ENCODE measurements at places on chromosomes 12 and 14. TPM values are rescaled to one million over a fixed set of nuclear protein-coding genes. Genes with fewer than 3 reads are reported as not detected.

GALNT16 gene
- total RNA-seq, result 13.1 TPM

KMT2D gene
- 89.9 TPM for total RNA-seq

DNA sequence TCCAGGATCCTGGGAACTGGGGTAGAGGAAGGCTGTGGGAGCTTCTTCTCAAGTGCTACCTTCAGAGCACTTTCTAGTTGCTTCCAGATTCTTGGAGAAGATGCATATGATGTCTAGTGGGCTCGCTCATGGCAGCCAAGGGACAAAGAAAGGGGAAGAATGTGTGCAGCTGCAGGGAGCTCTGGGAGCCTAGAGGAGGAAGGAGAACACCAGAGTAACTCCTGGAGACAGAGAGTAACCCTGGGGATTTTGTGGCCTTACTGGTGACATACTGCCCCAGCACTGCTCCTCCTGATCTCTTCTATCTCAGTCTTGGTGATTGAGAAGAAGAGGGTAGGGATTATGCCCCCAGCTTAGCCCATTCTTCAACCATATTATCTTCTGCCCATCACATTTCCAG lies 10.3 kb upstream of the SP7 start:
- H3K4me3 ChIP-seq, result no peak overlapping the region
- no peak for DNase-seq
- H3K4me1 ChIP-seq, result peaks cover 12% of the 10 kb centered on the region
- H3K27me3 ChIP-seq, result no peaks in the 10 kb centered on the region
- no peaks in the 10 kb centered on the region for H3K36me3 ChIP-seq
- no peak overlapping the region for H3K27ac ChIP-seq

DNA sequence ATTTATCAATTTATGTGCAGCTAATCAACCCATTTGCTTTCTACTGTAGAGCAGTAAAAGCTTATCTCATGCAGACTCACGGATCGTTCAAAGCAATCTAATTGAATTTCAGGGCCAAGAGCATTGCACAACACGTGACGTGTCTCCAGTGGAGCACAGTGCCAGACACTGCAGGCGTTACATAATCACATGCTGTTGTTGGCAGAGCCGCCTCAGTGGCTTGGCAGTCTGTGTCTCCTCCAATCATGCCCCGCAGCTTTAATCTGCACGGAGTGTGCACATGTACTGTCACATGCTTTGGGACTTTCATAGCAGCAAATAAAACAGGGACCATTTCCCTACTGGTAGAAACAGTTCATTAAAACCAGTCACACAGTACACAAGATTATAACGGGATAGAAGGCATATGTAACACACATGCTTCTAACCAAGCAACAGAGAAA lies 309.3 kb downstream of the ITPR2 start:
- H3K4me1 ChIP-seq, result peaks cover 3% of the 10 kb centered on the region
- H3K27ac ChIP-seq, result peak overlapping the region; percentile 74
- DNase-seq, result peak; percentile 95
- H3K36me3 ChIP-seq, result no peaks in the 10 kb centered on the region
- no peaks in the 10 kb centered on the region for H3K27me3 ChIP-seq
